Fibroblast of gingiva (primary cell): ENCODE measurements at places on chromosomes 7 and 10.

DNA sequence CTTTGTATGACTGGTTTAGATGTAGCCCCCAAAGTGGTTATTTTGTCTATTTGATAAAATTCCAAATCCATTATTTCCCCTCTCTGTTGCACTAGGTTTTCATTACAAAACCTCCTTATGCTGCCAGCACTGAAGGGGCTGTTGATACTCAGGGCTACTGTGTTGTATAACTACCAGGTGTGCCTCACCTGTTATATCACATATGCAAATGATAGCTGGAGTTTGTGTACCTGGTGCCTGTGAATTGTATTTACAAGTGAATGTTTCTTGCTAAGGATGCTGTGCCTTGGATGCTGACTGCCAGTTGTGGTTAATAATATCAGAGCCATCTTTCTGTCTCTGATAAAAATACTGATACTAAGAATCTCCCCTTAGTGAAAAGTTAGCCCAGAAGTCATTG is 84.8 kb upstream of the CCDC6 start:
- no peak for DNase-seq

DNA sequence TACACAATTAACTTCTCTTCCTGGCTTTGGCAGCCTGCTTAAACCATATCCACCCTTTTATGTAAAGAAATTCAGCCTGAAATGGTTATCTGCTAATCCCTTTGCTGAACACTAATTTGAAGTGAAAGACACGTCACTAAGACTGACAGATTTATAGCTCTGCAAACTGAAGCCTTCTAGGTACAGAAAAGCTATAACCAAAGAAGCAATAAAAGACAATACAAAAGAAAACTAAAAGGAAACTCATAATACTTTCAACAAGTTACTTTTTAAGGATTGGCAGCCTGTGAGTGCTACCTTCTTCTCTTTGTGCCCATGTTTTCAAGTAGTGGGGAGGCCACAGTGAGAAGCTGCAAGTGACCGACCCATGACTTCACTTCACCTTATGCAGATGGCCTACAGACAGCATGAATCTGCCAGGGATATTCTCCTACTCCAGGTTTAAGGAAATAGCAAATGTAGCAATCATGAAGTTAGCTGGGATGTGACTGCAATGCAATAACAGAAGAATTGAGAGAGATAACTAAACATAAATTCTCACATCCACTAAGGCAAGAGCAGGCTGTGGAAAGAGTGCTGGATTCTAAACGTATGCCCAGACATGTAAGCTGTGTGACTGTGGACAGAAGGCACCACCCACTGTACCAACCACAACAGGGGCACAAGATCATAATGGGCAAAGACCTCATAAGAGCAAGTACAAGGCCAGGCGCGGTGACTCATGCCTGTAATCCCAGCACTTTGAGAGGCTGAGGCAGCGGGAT is 10.7 kb upstream of the SPOCK2 start:
- no peak for DNase-seq

DNA sequence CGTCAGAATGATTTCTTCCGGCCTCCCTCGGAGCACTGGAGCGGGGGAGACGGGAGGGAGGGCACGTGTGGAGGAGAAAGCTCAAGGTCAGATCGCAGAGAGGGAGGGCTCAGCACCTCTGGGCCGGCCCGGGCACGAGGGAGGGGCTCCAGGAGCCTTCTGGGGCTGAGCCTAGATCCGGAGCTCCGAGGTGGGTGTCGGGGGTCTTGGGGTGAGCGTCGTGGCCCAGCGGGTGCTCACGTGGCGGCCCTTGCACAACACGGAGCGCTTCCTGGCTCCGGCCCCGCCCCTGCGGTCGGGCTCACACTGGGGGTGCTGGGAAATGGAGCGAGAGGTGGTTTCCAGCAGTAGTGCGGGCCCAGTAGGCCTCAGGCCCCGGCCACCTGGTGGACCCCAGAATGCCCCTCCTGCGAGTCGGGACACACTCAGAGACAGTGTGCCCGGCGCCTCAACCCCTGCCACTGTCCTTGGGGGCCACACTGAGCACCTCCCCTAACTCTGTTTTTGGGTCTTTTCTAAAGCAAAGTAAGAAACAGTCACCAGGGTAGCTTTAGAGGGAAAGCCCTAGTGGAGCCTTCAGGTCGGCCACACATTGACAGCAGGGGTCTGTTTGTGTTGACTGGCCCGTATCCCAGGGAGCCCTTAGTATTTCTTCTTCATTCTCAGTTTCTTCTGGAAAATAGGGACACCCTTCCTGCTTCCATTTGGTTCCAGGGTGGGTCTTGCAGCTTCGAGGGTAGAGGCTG is 798 bp downstream of the PPIF start:
- DNase-seq = peak; percentile 75

GRCh38 chr10:104170610-104171254 is 48.8 kb downstream of the SFR1 start:
- no peak for DNase-seq

GRCh38 chr10:69409176-69409495 is 7.6 kb downstream of the TACR2 start:
- DNase-seq = no peak

GRCh38 chr7:136870866-136871487 is 2.5 kb downstream of the CHRM2 start:
- peak; percentile 1 for DNase-seq

- no peak for DNase-seq
Observed at GRCh38 chr10:132833421-132834111, 47.6 kb upstream of the NKX6-2 start.

- DNase-seq = no peak
Observed at GRCh38 chr10:9379183-9379582, 1324.7 kb downstream of the GATA3 start.
